Muscle of arm (tissue), 14 donors: ENCODE measurements at places on chromosomes 2 and 18. TPM values are rescaled to one million over a fixed set of nuclear protein-coding genes. Genes with fewer than 3 reads are reported as not detected.

GRCh38 chr2:19804639-19805260, 97.0 kb downstream of the TTC32 start:
- no peak for DNase-seq

The RIT2 gene
- polyA plus RNA-seq: not detected

DNA sequence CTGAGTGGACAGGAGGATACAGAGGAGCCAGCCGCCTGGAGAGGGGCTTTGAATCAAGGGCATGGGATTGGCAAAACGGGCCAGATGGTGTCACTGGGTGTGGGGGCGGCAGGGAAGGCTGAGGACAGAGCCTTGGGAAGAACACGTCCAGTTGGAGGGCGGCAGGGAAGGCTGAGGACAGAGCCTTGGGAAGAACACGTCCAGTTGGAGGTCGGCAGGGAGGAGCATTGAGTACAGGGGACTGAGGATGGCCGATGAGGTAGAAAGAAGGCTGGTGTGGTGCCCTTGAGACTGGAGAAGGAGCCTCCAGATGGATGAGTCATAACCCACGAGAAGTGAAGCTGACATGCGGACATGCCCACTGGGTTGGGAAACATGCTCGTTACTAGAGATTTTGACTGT, 4.5 kb downstream of the HES6 start:
- DNase-seq: no peak

DNA sequence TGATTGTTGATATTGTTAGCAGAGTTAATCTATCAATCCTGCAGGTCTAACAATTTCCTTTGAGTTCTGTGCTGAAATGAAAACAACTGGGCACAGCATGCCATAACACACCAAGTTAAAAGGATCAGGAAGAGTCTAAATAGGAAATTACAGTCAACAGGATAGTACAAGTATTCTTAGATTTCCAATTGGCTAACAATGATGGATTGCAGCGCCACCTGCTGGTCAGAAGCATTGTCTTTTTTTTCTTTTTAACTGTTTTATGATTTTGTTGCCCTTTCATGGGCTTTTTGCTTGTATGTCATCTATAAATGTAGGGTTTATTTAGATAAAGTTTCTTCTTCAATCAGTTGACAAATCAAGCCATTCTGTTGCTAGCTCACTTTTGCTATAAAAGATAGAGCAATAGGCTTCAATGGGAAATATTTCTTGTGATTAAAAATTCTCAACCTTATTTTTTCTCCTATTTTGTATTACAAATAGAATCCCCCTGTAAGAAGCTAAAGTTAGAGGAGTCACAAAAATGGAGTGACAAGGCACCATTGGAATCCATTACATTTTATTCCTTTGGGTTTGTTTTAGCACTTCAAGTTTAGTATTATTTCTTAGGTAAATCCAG, 40.8 kb upstream of the RPRM start:
- DNase-seq: peak; percentile 53

GRCh38 chr2:191391171-191391570, 146.0 kb downstream of the MYO1B start:
- no peak for DNase-seq

The CAPN14 gene
- polyA plus RNA-seq: not detected

GRCh38 chr2:47354013-47354847, 48.7 kb upstream of the MSH2 start:
- DNase-seq: no peak

The HOXD10 gene
- polyA plus RNA-seq: not detected

DNA sequence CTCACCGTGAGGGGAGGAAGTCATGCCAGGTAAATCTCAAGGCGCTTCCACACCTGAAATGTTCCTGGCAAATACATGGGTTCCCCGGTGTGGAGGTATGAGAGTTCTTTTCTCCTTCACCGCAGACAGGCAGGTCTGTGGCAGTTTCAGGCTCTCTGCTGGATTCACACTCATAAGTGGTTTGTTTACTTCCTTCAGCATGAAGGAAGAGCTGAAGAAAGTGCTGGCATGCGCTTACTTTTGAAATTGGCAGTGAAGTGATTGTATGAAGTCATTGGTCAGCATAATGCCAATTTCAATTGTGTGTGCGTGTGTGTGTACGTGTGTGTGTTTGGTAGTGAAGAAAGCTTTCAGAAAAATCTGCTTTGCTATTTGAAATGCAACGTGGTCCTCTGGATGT, 43.4 kb downstream of the RNF144A start:
- peak; percentile 83 for DNase-seq

DNA sequence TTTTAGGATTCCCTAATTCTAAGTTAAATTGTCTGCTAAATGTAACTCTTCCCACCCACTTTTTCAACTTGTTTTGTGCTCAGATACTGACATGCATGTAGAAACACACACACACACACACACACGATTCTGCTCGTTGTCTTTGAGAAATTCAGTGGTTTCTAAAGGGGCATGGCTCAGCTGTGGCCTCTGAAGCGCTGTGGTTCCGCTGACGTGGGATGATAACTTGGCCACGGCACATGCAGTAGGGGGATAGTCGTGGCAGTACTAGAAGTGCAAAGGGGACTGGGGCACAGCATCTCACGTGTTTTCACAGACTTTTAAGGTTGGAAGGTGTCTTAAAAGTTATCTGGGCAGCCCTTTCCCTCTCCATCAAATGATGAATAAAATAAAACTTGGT, 18.4 kb downstream of the CASP10 start:
- no peak for DNase-seq

DNA sequence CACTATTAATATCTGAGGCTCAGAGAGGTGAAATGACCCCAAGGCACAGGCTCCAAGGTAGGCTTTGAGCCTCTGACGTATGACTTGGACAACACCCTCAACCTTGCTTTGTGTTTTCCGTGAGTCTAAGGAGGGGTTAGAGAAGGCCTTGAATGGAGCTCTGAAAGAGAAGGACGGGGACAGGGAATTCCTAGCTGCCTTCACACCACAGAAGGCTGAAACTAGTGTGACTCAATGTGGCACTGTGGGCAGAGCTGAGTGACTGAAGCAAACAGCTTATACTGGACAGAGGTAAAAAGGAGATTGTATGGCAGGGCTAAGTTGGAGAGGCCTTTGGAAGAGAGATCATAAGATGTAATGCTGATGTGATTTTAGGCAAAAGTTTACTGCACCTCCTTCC, 3.5 kb upstream of the NCK2 start:
- DNase-seq: no peak

- DNase-seq: no peak
Observed at GRCh38 chr2:61640406-61640805, 102.2 kb upstream of the XPO1 start.

DNA sequence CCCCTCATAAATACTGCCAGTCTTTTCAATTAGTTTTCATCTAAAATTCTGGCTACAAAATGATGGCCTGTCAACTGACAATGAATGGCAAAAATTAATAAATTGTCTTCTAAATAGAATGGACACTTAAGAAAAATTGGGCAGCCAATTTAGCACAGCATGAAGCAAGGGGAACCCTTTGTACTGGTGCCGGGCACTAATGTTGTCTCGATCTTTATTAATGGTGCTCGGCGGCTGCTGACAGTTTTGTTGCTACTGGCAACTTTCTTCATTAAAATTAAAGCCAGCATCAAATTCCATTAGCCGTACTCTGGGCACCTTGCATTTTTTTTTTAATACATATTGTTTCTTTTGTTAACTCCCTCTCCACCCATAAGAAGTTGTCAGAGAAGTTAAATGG, 309.3 kb downstream of the GBX2 start:
- no peak for DNase-seq

The IL37 gene
- polyA plus RNA-seq: not detected

GRCh38 chr2:9797681-9798556, 45.4 kb upstream of the TAF1B start:
- DNase-seq: no peak

- DNase-seq: no peak
Observed at GRCh38 chr2:205849136-205849535, 166.8 kb downstream of the NRP2 start.

- no peak for DNase-seq
Observed at GRCh38 chr2:166092889-166093288, 34.9 kb downstream of the SCN1A start.

GRCh38 chr18:54713386-54713785, 114.9 kb upstream of the RAB27B start:
- DNase-seq: no peak

DNA sequence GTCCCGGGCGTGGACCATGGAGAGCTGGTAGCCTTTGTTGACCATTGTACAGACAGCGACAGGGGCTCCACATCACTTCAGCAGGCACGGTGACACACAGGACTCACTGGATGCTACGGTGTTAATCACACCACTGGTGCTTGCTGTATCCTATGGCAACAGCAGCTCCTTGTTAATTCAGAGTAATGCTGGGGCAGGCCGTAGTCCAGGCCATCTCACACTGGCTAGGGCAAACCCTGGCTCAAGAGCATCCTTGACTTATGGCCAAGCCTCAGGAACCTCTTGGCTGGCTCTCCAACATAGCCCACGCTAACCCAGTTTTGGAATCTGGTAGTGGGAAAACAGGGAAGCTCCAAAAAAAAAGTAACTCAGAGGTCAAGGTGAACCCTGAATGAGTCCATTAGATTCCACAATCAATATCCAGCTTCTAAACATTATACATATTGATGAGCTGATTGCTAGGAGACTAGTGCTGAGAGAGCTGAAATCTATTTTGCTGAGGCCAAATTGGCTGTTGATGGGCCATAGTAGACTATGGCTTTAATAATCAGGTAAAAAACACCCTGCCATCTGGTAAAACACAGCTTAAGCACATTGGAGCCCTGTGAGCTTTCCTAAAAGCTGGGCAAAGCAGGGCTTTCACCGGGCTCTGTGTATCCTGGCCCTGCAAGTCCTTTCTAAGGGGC, 253.6 kb downstream of the PRKCE start:
- DNase-seq: no peak

The PROC gene
- 0.22 TPM for polyA plus RNA-seq

The SEMA4C gene
- 27.4 TPM for polyA plus RNA-seq

DNA sequence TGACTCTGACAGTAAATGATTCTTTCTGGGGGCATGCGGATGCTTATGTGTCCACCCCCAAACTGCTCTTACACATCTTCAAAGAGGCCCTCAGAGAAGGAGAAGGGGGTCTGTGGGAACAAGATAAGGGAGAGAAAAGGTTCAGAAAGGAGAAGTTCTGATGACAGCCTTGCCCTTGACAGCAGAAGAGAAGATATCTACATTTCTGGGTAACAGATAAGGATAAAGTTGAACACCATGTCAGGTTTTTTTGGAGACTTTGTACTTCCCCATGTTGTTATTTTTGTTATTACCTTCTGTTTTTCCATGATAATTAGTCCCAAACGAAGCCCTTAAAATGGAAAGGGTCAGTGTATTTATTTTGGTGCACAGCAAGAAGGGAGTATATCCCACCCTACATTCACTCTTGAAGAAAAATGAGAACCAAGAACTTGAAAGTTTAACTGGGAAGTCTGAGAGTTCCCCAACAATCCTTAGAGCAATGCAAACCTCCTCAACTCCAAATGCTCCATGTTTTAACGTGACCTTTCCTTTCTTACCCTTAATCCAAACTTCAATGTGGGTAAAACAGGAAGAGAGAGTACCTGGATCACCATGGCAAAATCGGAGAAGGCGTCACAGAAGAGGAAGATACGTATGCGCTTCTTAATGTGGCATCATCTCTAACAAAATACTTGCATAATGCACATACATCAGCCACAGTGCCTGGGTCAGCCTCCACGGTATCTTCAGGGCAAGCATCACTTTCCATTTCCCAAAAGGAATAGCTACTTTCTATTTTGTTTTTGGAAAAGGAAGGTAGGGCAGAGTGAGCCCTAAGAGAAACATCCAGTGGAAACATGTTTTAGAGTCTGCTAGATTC, 264.6 kb upstream of the STON1 start:
- no peak for DNase-seq

- no peak for DNase-seq
Observed at GRCh38 chr2:231394211-231395141, 1.0 kb upstream of the B3GNT7 start.

The CIDEA gene
- not detected for polyA plus RNA-seq

GRCh38 chr2:111030945-111031344, 89.8 kb upstream of the BCL2L11 start:
- DNase-seq: no peak

The CCDC68 gene
- 0.73 TPM for polyA plus RNA-seq

DNA sequence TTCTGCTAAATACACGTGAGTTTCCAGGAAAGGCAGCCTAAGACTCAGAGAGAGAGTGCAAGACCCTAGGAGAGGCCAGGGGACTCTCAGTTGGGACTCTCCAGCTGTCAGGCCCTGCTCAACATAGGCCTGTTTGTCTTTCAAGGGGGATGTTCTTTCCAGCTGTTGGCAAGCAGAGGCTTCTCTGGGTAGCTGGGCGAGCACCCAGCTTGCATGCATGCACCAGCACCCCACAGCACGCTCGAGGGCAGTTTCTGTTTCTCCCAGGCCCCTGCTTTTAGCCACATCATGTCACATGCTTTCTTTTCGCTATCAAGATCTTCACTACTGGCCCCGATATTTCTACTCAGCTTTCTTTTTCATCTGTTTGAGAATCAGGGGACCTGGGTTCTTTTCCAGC, 479.3 kb upstream of the HS6ST1 start:
- DNase-seq: no peak

DNA sequence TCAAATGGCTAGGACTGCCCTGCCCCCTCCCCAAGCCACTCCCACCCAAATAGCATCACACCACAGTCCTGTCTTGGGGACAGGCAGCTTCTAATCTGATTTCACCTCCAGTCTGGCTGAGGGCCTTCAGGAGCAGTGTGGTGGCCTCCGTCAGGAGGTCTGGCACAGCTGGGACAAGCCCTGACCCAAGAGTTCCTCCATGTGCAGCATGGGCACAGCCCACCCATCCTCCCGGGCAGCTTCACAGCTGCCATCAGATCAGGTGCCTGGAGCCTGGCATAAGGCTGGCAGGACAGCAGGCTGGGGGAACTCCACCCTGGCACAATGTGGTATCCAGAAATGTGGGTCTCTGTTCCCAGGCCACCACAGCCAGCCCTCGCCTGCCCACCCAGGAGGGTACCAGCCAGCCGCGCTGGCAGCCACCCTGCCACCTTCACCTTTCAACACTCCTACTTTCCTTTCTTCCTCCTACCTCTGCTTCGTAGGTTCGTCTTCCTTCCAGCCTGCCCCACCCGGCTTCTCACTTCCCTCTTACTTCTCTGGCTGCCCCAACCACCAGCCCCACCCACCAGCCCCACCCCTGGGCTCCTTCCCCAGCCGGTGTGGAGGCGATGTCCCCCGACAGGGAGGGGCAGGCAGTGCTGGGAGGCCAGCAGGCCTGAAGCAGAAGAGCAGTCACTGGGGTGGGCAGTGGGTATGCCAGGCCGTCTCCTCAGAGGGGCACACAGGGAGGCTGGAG, at the start of gene CAPG:
CAPG (minus strand) TSS at position 522 of the 739 bp plus-strand sequence. CDS start 8,221 bp downstream, outside the sequence.
- DNase-seq: no peak
